ENCODE measurements at places on chromosomes 2 and 18.

DNA sequence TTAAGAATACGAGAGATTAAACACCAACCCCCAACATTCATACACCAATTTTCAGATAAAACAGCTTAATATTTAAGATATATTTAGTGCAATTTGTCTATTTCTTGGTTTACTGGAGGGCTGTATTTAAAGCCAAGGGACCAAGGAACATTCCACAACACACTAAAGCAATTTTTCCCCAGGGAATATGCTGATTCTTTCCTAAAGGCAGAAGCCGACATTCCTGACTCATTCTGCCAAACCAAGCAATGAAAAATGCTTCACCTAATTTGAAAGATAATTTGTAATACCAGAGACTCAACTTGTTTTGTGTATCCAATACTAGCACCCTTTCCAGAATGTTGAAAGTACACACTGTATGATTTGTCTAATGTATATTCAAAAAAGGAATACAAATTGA, 1267.6 kb upstream of the PIK3C3 start:
- no peak for DNase-seq

DNA sequence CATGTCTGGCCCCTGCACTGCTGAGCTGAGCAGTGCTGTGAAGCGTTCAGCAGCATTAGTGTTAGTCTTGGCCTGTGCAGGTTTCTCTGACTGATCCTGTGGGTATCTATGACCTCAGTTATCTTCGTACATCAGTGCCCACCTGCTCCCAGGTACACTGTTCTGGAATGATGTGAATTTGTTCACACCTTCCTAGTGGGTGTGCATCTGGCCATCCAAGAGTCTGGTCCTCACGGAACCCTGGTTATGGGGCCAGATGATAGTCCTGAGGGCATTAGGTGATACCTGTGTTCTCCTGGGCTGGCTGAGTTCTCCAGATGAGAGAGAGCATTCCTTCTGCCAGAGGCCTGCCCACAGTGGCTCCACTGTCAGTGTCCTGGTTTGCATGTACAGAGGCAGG, 57.2 kb downstream of the INPP4A start:
- DNase-seq: no peak

DNA sequence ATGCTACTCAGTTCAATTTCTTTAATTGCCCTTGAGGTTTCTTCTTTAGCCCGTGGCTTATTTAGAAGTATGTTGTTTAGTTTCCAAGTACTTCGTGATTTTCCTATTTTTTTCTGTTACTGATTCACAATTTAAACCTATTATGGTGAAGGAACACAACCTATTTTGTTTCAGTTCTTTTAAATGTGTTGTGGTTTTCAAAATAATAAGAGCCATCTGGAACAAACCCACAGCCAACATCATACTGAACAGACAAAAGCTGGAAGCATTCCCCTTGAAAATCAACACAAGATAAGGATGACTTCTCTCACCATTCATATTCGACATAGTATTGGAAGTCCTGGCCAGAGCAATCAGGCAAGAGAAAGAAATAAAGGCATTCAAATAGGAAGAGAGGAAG, 155.2 kb downstream of the GALNT1 start:
- no peak for DNase-seq

DNA sequence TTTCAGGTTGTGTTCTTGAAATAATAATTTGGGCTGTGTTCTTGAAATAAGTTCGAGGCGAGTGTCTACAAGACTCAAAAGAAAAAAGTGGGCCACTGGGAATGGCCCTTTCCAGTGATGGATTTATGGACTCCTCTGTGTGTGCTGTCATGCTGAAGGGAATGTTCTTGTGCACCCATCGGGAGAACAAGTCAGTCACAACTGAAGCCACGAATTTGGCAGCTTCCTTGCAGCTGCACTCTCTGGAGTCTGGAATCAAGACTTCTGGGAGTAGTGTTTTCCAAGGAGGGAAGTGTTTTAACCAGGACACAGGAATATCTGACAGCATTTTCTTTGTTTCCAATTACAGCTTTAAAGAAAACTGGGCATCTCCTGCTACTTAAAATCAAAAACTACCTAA, 620 bp downstream of the SLC14A1 start:
- DNase-seq: no peak

GRCh38 chr18:58557008-58557435, 71.9 kb downstream of the ALPK2 start:
- peak; percentile 63 for DNase-seq

- DNase-seq: peak; percentile 6
These were observed 48.5 kb upstream of the FOSL2 start for GRCh38 chr2:28343971-28344715.

GRCh38 chr2:69205491-69205890, 181.5 kb downstream of the GFPT1 start:
- DNase-seq: no peak

DNA sequence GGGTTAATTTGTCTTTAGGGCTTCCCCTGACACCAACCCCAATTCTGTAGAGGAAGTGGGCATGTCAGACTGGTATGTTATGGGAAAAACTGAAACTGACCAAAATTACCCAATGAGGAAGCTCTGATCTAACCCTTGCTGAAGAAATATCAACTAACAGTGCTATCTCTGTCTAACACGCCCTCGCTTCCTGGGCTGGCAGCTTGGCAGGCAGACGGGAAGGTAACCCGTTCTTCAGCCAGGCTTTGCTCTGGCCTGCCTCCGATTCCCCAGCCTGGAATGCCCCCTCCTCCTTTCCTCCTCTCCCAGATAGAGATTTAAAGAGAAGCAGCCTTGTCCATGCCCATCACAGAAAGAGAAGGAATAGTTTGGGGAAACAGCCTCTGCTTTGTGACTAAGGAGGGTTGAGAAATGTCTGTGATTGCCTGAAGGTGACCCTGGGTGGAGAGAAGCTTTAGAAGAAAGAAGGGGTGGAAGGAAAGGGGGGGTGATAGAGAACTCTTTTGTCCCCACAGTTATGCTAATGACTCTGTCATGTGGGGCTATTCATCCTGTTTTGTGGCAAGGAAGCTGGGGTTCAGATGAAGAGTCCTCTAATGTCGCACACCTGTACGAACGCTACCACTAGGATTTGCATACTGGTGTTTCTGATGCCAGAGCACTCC, 15.4 kb downstream of the HK2 start:
- peak; percentile 41 for DNase-seq

DNA sequence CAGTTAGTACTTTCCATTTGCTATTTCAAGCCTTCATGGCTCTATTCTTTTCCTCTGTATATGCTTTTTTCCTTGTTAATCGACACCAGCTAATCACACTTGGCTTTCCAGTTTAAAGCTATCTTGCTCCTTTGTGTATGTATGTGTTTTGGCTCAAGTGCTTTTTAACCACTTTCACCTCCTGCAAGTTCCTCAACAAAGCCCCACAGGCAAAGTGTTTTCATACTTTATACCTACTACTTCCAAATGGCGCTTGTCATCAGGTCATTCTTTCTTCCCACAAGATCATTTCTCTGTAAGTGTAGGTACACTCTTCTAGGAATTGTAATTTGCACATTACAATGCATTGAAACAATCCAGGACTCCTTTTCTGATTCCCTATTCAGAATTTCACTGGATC, 64.0 kb upstream of the FIGN start:
- DNase-seq: no peak

- DNase-seq: no peak
These were observed 921.7 kb downstream of the DPP10 start for GRCh38 chr2:115364093-115364492.

GRCh38 chr2:169542433-169542832, 31.2 kb downstream of the FASTKD1 start:
- DNase-seq: no peak

GRCh38 chr18:6885992-6886796, 156.7 kb downstream of the ARHGAP28 start:
- no peak for DNase-seq
